ENCODE measurements at places on chromosomes 2 and 18.

GRCh38 chr2:224024270-224024669, 14.8 kb downstream of the SERPINE2 start:
- DNase-seq: no peak

GRCh38 chr2:105573490-105573889, 171.2 kb upstream of the NCK2 start:
- DNase-seq: no peak

DNA sequence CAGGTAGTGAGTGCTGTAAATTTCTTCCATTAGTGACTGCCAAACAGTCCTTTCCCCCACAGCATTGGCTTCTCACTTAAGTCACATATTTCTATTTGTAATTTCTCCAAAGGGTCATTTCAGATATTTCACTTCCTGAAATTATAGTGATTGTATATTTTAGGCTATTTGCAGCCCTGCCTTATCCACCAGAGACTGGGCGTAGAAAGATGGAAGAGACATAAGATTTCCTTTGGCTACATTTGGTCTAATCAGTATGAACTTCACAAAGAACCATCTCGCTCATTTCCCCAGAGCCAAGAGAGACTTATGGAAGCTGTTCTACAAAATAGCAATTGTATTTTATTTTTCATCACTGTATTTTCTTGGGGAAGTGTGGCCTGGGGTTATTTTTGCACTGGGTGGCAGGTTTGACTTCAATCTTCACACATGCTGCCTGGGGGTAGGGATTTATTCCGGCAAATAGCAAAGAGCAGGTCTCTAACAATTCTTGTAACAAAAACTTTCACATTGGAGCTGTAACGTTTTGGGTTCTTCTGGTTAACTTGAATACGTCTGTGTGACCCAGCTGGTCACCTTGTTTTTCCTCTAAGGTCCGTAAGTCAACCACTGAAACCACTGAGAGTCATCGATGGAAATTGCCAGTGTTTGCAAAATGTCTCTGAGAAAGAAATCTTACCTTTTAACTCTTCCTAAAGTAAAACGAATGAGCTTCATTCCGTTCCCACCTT, 170.6 kb upstream of the SERPINE2 start:
- no peak for DNase-seq

DNA sequence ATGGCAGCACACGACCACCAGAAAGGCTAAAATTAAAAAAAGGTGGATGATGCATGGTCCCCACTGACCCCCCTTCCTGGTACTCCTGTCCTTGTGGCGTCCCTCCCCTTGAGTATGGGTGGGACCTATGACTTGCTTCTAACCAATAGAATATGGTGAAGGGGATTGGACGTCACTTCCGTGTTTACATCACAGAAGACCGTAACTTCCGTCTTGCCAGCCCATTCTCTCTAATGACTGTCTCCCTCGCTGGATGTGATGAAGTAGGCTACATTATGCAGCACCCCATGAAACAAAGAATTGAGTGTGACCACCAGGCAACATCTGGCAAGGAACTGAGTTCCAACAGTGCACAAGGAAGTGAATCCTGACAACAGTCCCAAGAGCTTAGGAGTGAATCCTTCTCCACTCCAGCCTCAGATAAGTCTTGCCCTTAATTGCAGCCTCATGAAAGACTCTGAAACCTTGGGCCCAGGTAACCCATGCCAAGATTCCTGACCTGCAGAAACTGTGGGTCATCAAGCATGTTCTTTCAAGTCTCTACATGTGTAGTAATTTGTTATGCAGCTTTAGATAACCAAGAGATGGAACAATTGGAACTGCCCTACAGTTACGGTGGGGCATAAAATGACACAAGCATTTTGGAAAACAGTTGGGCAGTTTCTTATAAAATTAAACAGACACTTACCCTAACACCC, 80.1 kb upstream of the NPAS2 start:
- DNase-seq: no peak

- DNase-seq: no peak
Observed at GRCh38 chr2:177489719-177490301, 97.2 kb downstream of the AGPS start.

GRCh38 chr2:25323610-25324189, 18.0 kb downstream of the DNMT3A start:
- no peak for DNase-seq

- DNase-seq: no peak
Observed at GRCh38 chr2:96813656-96814055, 2.4 kb upstream of the CNNM3 start.

DNA sequence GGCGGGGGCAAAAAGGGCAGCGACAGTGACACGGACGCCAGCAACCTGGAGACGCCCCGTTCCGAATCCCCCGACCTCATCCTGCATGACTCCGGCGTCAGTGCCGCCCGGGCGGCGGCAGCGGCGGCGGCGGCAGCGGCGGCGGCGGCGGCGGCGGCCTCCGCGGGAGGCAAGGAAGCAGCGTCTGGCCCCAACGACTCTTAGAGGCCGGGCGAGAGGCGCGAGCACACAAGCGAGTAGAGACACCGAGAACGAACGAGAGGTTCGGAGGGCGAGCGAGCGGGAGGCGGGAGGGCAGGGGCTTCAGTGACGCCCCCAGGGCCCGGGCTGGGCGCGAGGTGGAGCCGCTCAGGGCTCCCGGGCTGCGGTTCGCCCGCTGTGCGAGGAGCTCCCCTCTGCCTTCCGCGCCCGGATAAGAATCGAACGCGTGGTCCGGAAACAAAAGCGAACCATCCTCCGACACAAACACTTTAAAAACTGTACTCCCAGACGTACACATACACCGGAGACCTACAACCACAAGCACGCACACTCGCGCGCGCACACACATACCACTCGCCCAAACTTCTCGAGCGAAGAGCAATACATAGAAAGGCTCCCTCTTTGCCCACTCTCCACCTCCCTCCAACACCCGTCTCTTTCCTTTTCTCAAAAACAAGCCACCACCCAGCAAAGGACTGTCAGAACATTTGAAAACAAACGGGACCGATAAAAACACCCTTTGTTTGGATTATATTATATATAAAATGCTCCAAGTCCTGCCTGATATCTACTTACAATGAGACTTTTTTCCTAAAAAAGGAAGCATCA, 2.8 kb downstream of the SP9 start:
- DNase-seq: peak; percentile 41

DNA sequence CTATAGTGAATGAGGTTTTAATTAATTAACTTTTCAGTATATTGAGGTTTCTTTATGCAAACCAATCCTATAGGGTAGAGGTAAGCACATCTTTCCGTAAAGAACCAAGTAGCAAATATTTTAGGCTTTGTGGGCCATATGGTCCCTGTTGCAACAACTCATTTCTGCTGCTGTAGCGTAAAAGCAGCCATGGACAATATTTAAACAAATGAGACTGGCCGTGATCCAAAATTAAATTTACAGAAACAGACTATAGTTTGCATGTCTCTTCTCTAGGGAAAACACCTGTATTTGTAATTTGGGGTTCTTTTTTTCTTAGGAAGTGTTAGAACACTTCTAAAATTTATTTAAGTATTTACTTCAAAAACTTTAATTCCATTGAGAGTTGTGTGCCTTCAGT, 104.3 kb downstream of the KYNU start:
- DNase-seq: no peak

- DNase-seq: no peak
Observed at GRCh38 chr2:173935305-173935704, 29.9 kb downstream of the SP3 start.

DNA sequence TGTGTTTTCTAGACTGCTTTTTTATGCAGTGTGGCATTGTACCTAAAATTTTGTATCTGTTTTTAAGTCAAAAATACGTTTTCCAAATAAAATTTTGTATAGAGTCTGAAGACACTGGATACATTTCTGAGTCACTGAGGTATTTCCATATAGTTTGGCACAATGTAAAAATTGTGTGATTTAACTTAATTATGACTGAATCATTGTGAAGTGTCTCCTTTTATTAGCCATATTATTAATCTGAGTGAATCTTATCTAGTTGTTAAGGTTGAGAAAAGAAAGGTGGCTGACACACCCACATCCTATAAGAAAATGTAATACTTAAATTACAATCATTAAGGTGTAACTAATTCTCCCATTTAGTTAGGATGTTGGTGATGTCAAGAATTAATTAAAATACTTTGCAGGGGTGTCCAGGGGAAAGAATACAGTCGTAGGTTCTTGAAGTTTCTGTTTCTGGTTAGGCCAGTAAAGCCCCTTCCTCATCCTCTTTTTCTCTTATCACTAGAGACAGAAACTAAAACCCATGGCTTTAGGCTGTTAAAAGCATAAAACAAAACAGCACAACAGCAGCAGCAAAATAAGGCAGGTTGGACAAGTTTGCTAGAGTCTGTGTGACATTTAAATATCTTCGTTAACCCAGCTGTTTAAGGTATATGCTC, 71.6 kb downstream of the UBE2E3 start:
- no peak for DNase-seq

- DNase-seq: peak; percentile 17
Observed at GRCh38 chr2:55618275-55619055, 1.0 kb upstream of the PPP4R3B start.

GRCh38 chr2:168814046-168814445, 11.6 kb downstream of the NOSTRIN start:
- DNase-seq: no peak

DNA sequence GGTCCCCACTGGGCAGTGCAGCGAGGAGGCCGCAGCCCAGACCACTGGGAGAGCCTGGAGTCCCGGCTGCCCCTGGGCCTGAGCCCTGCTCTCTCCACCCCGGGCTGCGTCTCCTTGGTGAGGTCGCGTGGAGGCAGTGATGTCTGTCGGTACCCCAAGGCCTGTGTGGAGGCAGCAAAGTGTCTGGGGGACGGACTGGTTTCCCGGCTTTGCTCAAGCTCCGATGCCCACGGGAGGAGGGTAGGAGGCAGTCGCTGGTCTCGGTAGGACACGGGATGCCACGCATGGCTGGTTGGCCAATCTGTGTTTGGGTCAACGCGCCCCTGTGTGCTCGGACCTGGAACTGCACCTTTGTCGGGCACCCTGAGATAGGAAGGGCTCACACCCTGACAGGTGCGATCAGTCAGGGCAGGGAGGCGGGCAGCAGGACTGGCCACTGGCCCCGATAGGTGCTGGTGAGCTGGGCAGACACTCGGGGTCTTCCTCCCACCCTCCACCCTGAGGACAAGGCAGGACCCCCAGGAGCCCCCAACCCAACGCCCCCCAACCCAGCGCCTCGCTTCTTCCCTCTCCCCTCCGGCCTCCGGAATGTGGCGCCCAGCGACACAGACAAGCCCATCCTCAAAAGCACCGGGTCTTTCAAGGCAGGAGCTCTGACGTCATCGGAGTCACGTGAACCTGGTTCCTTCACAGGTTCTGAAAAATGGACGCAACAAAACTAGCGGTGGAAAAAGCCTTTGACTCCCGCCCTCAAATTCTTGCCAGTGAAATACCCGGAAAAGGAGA, 288.6 kb downstream of the NDUFA10 start:
- no peak for DNase-seq

- DNase-seq: no peak
Observed at GRCh38 chr2:206271065-206271464, 3.4 kb upstream of the ZDBF2 start.

All from KG1 (cell line).